ENCODE measurements at places on chromosomes 2 and 18.

- DNase-seq = no peak
These were observed 142.6 kb downstream of the PXDN start for GRCh38 chr2:1601471-1602277.

DNA sequence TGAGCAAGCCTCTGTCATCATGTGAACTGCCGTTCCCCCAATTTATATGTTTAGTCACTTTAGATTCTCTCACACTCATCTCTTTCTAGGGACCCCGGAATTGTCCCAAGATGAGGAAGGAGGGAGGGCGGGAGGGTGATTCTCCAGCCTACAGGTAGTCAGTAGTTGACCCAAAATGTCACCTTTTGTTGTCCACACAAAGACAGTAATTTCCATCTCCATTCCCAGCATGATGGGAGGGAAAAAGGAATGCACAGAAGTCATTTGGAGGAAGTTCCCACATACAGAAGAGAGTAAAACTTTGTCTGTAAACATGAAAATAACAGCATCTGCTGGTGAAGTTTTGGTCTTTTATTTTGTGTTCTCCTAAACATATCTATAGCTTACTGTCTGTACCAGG is 222.9 kb downstream of the KLHL29 start:
- DNase-seq = no peak

GRCh38 chr2:96197546-96198255 is 10.9 kb downstream of the STARD7 start:
- DNase-seq = no peak

GRCh38 chr2:159744363-159744762 is 32.1 kb downstream of the MARCHF7 start:
- DNase-seq = no peak

GRCh38 chr2:60485550-60485949 is 67.9 kb downstream of the BCL11A start:
- DNase-seq = no peak

Data from MV-4-11 (cell line).